ENCODE measurements at places on chromosomes 12 and 14.

DNA sequence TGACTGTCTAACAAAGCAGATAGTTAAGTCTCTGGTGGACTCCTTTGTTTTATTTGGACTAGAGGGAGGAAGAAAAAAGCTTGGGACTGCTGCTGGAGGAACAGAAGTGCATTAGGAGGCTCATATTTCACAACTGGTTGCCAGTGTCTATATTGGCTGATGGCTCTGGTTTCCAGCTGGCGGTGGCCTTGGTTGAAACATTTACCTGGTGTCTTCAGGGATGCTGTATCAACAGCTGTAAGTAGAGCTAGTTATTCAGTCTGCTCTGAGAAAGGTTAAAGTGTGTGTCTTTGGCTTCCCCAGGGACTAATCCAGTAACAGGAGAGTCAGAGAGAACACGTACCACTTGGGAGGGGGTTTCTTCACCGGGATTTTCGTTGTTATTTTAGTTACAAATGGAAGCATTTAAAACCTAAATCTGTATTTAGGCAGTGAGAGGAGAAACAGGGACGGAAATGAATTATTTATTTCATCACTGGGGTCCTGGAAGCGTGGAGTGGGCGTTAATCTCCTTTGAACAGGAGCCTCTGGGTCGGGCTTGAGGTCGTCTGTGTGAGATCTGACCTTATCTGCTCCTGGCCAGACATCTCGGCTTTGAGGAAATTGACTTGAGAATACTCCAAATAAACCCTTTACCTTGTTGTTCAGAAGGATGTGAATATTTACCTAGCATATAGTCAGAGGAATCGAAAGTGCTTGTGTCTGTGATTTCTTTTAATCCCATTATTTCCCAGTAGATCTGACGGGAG is 149.9 kb downstream of the NRXN3 start:
- no peak for DNase-seq

- no peak for DNase-seq
Observed at GRCh38 chr12:29291226-29291625, 89.7 kb downstream of the ERGIC2 start.

GRCh38 chr14:61330511-61330910 is 9.1 kb downstream of the PRKCH start:
- no peak for DNase-seq

DNA sequence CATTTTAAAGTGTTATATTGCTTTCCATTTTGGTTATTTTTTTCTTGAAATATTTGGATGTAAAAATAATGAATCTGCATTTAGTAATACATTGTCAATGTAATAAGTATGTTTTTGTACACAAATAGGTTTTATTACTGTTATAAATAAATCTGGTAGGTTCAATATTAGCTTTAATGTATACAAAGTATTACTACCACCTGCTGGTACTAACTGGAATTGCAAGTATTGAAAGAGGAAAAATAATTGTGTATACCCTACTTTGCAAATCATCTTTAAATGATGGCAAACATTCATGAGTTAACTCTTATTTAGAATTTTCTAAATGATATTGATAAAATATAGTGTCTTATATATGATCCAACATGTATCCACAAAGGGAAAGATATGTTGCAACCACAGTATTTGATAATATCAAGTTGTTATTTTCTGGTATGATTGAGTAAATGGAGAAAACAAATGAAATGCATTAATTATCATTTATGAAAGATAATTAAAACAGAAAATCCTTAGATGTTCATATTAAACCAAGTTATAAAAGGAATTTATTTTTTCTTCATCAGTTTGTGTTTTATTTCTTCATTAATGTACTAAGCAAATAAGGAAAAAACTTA is 3.2 kb downstream of the OR4K2 start:
- no peak for DNase-seq

DNA sequence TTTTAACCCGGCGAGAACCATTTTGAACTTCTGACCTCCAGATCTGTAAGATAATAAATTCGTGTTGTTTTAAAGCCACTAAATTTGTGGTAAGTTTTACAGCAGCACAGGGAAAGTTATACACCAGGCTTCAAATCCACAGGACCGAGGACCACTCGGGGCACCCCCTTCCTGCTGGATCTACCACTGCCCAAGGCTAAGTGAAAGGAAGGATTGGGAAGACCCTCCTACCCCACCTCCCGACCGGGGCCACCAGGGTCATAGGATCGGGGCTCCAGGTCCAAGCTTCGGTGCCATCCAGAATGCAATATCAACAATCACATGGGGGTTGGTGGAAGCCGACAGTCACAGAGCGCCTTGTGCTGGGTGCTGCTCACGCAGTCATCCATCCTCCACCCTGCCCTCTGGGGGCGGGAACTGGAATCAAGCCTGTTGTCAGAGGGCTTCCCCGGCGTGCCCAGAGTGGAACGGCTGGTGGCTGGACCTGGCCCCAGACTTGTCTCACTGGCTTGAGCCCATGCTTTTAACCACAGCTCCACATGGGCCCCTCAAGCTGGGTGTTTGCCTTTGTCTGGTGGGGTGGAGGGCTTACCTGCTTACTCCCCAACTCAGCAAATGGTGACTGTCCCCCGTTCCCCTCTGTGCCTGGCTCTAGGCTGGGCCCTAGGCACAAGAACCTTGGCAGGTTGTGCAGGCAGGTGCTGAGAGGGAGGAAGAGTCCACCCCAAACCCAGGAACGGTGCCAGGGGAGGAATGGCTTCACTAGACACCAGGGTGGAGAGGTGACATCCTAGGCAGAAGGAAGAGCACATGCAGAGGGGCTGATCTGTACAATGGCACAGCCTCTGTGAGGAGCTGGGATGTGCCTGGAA is 180.3 kb upstream of the RTL1 start:
- no peak for DNase-seq

GRCh38 chr14:79352076-79352630 is 859.2 kb downstream of the DIO2 start:
- DNase-seq, result no peak

DNA sequence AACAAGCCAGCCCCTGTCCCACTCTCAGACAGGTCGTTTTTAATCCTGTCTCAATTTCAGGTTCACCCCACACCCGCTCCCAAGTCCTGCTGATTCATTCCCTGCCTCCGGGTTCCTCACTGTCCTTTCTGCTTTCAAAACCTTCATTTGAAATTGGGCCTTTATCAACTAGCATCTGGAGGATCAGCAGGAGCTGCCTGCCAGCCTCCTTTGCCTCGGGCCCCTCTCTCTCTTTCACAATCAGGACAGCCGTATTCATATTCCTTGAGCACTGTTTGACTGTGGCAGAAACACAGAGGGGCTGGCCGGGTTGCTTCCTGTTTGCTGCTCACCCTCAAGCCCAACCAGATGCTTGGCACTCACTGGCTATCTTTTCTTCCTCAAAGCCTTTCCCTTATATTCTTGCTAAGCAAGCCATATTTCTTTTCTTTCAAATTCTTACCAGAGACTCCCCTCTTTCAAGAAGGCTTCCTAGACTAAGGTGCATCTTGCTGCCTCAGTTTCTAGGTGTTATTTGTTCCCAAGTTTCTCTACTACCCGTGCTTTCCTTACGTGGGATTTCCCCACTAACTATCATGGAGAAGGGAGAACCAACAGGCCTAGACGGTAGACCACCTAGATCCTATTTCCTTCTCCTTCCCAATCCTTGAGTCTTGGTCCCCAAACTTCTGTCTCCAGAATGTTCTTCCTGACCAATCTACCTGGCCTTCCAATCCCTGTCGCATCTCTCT is 3.0 kb downstream of the GALNT6 start:
- no peak for DNase-seq

- no peak for DNase-seq
Observed at GRCh38 chr12:19694627-19695026, 255.3 kb downstream of the AEBP2 start.

DNA sequence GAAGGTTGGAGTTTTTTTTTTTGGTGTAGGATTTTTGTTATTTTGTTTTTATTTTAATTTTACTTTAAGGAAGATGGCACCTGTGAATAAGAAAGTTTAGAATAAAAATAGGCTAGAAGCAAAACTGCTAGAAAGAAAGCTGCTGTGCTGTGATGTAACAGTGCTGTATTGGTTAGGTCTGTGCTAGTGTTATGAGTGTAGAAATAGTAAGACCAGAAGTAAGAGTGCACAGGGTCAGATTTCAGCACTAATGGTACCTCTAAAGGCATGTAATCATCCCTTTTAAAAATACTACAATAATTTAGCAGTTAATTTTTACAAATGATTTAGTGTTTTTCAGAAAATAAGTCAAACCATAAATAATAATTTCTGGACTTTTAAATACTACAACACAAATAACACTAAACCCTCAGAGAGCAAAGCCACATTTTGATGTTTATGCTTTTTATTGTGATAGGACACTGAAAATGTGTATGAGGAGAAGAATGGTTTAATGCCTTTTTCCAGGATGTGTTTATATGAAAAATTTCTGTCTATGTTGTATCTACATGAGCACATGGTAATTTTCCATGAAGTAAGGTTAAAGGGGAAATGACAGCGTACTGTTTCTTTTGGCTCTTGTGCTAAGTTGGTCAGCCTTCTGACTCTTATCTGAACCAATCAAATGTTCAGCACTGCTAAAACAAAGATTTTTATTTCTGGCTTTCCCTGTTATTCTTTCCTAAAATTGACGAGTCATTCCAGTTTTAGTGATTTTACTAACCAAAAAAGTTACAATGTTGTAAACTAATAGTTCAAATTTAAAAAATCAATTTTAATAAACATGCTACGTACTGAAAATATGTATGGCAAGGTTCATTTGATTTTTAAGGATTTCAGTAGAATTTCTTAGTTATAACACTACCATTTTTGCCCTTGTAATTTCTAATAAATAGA is 96.1 kb downstream of the PPHLN1 start:
- no peak for DNase-seq

- no peak for DNase-seq
Observed at GRCh38 chr14:99624971-99625370, 20.0 kb upstream of the HHIPL1 start.

DNA sequence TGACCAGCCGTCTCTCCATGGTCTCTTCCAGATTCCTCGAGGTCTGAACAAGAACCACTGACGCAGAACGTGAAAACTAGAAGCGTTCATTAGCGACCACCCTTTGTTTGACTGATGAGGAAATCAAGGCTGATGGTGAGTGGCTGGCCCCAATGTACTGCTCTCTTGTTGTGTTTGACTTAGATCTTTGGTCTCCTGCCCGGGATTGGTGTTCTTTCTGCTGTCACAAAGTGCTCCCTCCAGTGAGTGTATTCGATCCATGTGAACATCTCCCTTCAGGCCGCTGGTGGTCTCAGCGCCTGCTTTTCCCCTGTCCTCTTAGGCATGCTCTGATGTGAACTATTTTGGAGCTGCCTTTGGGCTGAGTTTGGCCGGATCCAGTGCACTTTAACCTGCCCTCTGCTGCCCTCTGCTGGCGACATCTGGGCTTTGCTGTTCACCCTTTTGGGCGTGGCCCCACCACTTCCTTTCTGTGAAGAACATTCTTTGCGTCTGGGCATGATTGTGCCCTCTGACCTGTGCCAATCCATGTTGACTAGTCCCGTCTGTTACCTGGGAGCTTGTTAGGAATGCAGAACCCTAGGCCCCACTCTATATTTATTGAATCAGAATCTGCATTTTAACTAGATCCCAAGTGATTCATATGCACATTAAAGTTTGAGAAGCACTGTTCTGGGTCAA is 279.1 kb downstream of the TTC6 start:
- DNase-seq, result peak; percentile 57

DNA sequence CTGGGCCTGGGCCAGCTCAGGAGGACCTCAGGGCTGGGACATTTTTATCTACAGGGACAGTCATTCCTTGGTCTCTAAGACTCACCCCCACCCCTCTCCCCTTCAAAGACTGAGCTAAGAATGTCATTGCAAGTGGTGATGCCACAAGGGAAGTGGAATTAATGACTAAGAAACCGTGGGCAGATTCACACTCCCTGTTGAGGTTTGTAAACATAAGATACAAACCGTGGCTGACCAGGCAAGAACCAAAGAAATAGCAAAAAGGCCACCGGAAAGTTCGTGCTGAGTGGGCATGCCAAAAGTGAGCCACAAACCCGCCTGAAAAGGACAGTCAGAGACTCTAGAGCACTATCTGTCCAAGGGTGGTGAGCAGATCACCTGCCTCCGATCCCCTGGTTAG is 25.7 kb downstream of the NUAK1 start:
- DNase-seq, result no peak

DNA sequence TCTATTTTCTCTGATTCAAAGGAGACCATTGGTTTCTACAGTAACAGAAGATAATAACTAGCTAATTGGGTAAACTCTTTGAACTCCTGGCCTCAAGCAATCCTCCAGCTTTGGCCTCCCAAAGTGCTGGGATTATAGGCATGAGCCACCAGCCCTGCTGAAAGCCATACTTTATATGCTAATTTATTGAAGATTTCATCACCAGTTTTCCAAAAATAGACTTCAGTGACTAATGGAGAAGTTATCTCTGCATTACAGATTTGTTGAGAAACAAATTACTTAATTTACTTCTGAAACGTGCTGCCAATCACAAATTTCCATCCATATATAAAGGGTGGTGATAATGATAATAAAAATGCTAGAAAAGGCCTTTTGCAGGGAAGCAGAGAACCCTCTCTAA is 1758.1 kb upstream of the SEL1L start:
- DNase-seq, result no peak

DNA sequence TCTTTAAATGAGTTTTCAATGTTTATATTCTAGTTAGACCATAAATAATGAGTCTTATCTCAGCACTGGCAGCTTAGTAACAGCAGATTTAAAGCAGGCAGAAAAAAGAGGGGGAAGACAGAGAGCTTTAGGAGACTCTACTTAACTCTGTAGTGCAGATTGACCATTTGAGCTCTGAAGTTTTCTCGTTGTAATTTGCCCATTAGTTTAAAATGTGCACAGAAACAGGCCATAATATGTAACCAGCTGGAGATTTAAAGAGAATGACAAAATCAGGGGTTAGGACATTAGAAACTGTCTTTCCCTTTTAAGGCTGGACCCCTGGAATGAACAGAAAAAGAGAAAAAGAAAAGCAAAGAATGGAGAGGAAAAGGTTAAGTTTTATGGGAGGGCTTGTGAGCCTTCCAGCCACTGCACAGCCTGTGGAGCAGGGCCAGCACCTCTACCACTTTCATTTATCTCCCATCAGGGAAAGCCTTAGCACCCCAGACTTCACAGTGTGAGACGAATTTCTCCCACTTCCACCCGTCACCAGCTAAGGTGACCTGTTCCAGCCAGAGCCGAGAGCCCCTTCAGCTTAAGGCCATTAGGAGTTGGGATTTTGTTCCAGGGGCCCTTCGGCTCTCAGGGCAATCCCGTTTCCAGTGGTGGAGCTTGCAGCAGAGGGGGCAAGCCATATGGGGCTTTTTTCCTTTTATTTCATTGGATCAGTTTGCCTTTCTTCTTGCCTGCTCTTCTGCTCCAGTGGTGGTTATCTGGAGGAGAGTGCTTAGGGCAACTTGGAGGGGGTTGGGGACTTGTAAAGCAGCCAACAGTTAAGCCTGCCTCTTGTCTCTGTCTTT is 8.0 kb downstream of the IL22 start:
- no peak for DNase-seq

- no peak for DNase-seq
Observed at GRCh38 chr14:67424539-67424938, 12.6 kb upstream of the PLEK2 start.

Data from activated naive CD4-positive, alpha-beta T cell (primary cell).